Cerebellar nuclear complex (tissue), 1 donor: ENCODE measurements at places on chromosomes 7 and 10.

GRCh38 chr7:73307436-73307835 lies 1.2 kb downstream of the NSUN5 start:
- DNase-seq = no peak

GRCh38 chr10:37488792-37489657 lies 363.6 kb downstream of the ANKRD30A start:
- DNase-seq = no peak

DNA sequence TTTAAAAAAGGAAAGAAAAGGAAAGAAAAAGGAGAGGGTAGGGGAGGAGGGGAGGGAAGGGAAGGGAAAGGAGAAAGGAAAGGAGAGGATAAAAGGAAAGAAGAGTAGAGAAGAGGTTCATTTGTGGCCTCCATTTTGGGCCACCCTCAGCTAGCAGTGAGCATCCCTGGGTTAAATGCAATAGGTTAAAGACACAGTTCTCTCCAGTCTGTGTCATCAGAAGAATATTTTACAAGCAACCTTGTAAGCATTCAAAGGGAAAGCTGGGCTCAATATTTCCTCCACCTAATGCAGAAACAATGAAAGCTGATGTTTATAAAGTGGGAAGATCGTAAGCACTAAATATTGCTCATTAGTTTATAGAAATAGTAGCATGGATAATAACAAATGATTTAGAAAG lies 219.1 kb upstream of the PITRM1 start:
- no peak for DNase-seq

- DNase-seq = no peak
Observed at GRCh38 chr7:37109016-37109683, 339.5 kb downstream of the ELMO1 start.

DNA sequence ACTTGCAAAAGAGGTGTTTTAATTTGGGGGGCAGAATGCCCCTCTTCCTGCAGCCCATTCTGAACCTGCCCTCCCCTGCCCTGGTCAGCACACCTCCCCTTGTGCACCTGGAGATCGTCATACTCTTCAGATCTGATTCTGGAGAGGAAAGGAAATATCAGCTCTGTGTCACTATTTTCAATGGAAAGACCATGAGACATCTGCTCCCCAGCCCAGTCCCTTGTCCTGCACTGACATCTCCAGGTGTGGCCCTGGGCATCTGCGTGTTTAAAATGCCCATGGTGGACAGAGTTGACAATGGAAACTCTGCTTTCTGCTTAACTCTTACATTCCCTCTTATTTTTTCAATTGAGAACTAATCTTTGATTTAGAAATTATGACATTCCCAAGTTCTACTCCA lies 41.6 kb upstream of the RASGEF1A start:
- DNase-seq = no peak

- no peak for DNase-seq
Observed at GRCh38 chr7:83520726-83521125, 128.2 kb downstream of the SEMA3E start.

DNA sequence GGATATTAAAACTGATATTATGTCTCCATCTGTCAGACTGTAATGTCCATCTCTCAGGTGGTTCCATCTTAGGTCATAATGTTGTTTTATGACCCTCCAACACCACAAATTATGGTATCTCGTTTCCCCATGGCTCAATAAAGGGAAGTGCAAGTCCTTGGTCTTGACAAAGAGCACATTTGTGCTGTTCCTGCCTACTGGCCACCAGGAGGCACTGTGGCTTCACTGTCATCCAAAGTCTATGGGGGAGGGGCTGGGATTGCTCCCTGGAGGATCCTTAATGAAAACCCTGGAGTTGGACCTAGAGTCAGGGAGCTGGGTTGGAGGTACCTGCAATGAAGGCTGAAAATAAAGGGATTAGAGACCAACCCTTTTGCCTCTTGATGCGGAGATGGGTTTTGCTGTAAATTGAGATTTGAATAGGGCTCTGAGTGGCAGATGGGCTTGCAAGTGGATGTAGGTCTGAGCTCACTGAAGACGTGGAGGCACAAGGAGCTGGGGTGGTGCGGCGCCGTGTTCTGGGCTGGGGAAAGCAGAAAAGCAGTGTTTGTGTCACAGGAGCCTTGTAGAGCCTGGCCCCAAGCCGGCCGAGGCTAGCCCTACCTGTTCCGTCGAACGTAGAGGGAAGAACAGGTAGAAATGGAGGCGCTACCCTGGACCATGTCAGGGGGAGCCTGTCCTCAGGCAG lies 180.5 kb upstream of the PRSS58 start:
- DNase-seq = no peak

DNA sequence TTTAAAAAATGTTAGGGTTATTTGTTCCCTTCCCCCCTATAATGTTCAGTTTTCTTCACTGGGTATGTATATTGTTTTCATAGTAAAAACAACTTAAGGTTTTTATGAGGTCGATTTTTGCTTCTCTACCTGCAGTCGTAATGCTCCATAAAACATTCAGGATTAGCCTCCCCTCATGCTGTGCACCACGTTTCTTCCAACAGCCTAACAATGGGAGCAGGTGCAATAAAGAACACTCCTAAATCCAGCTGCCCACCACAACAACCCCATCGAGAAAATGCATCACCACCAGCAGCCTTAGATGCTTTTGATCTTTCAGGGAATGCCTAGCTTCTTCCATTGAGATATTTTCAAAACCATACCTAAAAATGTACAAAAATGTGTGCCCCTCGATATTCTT lies 111.1 kb downstream of the ADAM12 start:
- DNase-seq = no peak

- no peak for DNase-seq
Observed at GRCh38 chr10:91803386-91804125, 5.3 kb downstream of the TNKS2 start.

DNA sequence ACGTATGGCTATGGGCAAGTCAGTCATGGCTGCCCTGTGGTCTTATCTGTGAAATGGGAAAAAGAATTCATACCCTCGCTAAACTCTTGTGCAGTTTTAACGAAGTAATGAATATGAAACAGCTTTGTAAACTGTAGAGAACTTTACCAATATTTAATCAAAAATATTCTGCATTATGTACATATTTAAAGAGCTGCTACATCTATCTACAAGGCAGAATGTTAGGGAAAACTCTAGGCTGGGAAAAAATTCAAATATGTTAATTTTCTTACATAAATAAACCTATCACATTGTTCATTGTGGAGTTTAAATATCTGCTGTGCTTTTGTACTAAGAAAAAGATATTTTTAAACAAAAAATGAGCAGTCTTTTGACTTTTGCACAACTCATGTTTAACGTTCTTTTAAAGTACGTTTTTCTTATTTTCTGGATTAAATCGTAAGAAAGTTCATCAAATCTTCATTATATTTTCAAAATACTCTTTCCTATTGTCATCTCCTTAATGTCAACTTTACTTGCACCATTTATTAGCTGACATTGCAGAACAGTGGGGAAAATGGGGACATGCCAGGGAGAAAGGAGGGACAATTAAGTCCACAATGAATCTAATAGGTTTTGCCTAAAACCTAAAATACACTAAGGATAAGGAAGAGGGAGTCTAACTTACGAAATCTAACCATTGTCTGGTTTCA lies 57.5 kb downstream of the ICA1 start:
- DNase-seq = no peak

GRCh38 chr7:70383066-70383782 lies 748.7 kb upstream of the GALNT17 start:
- DNase-seq = no peak

DNA sequence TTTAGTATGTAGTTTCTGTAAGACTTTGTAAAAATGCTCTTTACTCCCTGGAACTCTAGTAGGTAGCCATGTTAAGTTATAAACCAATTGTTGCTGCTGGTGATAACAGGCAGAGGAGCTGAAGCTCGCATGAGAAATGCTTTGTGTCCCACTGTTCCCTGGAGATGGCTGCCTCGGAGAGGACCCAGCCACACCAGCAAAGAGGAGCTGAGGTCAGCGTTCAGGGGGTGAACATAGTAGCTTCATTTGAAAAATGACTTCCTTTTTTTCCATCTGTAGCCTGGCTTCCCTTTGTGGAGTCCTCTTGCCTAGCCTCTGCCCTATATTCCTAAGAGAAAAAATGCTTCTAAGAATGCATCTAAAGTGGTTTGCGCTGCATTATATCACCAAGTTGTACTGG lies 20.3 kb downstream of the CELF2 start:
- DNase-seq = no peak

DNA sequence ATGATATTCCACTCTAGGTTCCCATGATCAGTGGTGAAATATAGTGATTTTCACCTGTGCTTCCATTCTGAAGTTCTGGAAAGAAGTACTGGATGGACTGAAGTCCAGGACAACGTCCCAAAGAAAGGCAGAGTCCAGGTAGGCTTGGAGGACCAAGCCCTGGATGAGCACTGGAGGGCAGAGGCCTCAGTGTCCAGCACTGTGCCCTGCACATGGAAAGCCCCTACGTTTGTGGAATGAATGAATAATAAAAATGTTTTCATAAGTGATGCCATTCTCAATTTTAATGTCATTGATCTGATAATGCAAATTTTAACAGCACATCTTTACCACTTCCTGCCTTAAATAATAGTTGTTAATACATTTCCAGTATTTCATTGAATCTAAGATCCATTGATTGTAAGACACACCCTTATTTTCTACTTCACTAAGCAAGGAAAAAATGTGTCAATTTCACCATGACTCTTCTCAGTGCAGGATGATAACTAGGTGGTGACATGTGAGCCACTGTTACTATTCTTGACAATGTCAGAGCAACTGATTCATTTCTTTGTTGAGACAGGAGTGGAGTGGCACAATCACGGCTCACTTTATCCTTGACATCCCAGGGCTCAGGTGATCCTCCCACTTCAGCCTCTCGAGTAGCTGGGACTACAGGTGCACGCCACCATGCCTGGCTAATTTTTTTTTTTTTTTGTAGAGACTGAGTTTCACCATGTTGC lies 35.2 kb downstream of the ZNF783 start:
- DNase-seq = no peak

GRCh38 chr10:130395248-130395936 lies 259.2 kb downstream of the GLRX3 start:
- DNase-seq = no peak

- DNase-seq = no peak
Observed at GRCh38 chr7:150587551-150587950, 20.4 kb downstream of the GIMAP4 start.

DNA sequence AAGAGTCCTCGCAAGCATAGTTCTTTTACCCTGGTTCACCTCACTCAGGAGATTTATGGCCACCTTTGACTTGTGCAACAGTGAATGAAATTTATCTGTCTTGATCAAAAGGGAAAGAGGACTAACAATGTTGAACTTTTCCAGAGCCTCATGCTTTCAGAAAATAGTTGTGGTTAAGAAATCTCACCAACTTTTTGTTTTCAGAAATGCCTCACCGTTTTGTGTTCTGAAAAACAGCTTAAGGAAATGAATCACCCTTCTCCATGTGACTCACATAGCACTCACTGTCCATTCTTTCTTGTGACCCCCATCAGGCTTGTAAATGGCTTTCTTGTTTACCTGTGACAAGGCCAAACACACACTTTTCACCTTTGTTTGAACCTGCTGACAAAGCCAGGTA lies 148.6 kb upstream of the FAM3C start:
- no peak for DNase-seq

- peak; percentile 9 for DNase-seq
Observed at GRCh38 chr7:34849163-34849960, 187.9 kb downstream of the DPY19L1 start.

GRCh38 chr10:110571093-110571743 lies 3.7 kb downstream of the SMC3 start:
- DNase-seq = no peak

GRCh38 chr10:99329554-99330346 lies 594 bp downstream of the CNNM1 start:
- DNase-seq = no peak

DNA sequence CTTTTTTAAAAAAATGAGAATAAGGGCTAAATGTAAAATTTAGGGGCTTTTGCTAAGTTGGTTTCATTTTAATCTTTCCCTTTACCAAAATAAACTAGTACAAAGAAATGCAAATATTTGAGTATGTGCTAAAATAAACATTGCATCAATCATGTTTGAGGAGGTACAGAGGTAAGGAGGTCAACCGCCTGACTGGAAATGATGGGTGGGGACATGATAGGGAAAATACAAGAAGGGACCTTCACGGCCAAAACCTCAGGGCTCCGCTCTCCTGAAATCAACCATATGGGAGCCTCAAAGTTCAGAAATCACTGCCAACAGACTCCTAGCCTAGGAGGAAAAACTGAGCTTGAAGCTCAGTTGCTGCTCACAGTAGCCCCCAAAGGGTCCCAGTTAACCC lies 207.6 kb downstream of the AHR start:
- no peak for DNase-seq

DNA sequence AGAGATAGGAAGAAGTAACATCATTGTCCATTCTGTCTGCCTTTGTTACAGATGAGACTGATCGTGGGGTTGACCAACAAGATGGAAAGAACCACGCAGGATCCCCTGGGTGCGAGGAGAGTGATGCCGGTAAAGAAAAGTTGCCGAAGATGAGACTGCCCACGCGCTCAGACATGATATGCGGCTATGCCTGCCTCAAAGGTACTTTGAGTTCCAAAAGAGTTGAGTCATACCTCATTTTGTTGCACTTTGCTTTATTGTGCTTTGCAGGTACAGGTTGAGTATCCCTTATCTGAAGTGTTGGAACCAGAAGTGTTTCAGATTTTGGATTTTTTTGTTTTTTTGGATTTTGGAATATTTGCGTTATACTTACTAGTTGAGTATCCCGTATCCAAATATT lies 12.2 kb upstream of the CLCN1 start:
- no peak for DNase-seq

GRCh38 chr10:58517081-58517480 lies 4.4 kb downstream of the BICC1 start:
- DNase-seq = no peak

GRCh38 chr10:64750672-64751071 lies 1229.5 kb downstream of the REEP3 start:
- DNase-seq = no peak

GRCh38 chr10:132446195-132446581 lies 49.2 kb downstream of the PWWP2B start:
- DNase-seq = no peak

GRCh38 chr7:35695473-35695850 lies 527 bp upstream of the HERPUD2 start:
- DNase-seq = no peak

DNA sequence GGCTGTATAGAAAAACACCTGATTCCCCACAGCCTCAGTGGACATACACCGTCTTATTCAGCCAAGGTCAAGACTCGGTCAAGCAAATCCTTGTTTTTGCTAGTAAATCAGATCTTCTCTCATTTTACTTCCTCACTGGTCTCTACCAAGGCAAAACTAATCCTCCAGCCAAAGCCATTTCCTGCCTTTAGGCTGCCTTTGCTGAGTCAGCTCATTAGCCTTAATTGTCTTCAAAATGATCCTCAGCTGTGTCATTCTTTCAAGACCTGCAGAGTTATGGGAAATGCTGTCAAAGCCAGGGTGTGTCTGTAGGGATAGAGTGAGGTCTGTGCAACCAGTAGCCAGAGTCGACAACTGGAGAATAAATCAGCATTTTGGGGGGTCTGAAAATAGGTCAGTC lies 107.2 kb upstream of the FAM180A start:
- no peak for DNase-seq

DNA sequence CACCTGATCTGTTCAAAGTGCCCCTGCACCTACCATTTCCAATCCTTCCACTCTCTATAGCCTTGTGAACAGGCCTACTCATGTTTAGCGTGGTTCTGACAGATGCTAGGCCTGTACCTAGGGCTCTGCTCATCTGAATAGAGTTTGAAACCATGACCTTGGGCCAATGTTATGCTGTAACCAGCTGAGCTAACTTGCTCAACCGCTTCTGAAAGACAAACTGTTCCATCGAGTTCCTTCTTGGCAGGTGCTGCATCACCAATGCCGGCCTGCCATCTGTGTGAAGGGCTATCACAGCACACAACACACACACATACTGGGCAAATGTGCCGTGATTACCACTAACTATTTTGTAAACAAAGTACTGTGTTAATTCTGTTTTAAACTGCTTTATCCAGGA lies 419.0 kb upstream of the GALNT17 start:
- DNase-seq = no peak
